ENCODE measurements at places on chromosomes 7 and 10.

DNA sequence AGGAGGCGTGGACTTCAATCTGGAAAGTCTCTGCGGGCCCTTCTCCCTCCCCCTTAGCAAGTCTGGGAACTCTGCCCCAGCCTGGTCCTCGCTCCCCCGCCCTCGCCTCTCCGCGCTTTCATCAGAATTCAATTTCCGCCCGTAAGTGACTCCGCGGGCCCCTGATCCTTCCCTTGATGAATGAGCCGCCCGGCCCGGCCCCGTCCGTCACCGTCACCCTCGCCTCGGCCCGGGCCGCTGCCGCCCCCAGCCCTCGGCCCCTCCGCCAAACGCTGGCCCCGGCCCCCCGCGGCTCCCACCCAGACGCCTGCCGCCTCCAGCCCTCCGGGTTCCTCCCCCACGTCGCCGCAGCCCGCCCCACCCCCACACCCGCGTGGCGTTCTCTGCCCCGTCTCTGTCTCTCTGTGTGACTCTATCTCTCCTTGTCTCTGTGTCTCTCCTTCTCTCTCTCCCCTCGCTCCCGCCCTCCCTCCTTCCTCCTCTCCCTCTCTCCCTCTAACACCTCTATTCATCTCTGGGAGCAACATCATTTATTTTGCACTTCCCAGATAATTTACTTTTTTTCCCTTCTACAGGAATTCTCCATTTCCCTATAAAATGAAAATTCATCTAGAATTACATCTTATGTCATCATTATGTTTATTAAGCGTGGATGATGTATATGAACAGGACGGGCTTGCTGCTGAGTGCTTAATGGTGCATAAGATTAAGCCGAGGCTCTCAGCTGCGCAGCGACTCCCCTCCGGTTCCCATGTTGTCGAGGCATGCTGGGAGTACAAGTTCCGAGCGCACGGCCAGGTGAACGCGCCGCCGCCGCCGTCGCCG, 91.2 kb upstream of the PAX2 start:
- no peaks in the 10 kb centered on the region for H3K36me3 ChIP-seq
- DNase-seq: no peak
- H3K27ac ChIP-seq: no peak overlapping the region
- H3K27me3 ChIP-seq: peaks cover 74% of the 10 kb centered on the region
- peaks cover 4% of the 10 kb centered on the region for H3K4me1 ChIP-seq
- H3K4me3 ChIP-seq: no peak overlapping the region

GRCh38 chr10:43872644-43873043, 224.0 kb upstream of the ZNF32 start:
- DNase-seq: no peak
- H3K36me3 ChIP-seq: no peaks in the 10 kb centered on the region
- no peaks in the 10 kb centered on the region for H3K4me1 ChIP-seq
- no peak overlapping the region for H3K4me3 ChIP-seq
- peaks cover 3% of the 10 kb centered on the region for H3K27me3 ChIP-seq

GRCh38 chr10:91462423-91462822, 52.3 kb downstream of the HECTD2 start:
- no peak for DNase-seq
- no peaks in the 10 kb centered on the region for H3K4me1 ChIP-seq
- H3K27ac ChIP-seq: no peak overlapping the region
- no peaks in the 10 kb centered on the region for H3K27me3 ChIP-seq

- H3K4me1 ChIP-seq: no peaks in the 10 kb centered on the region
- no peaks in the 10 kb centered on the region for H3K36me3 ChIP-seq
- H3K27me3 ChIP-seq: no peaks in the 10 kb centered on the region
- no peak for DNase-seq
- no peak overlapping the region for H3K27ac ChIP-seq
These were observed 58.6 kb upstream of the EBF3 start for GRCh38 chr10:130022511-130023299.
